ENCODE measurements at places on chromosomes 3 and 15. TPM values are rescaled to one million over a fixed set of nuclear protein-coding genes. Genes with fewer than 3 reads are reported as not detected.

The LSMEM2 gene
- not detected for total RNA-seq

The TRPC1 gene
- total RNA-seq = 12.0 TPM

The SAMD7 gene
- total RNA-seq = not detected

The MAPK6 gene
- 87.1 TPM for total RNA-seq

The DNAH12 gene
- not detected for total RNA-seq

The CCK gene
- total RNA-seq = not detected

The LDHAL6B gene
- not detected for total RNA-seq

The GABRR3 gene
- total RNA-seq = not detected

The TMC3 gene
- total RNA-seq = not detected

The LTK gene
- 0.57 TPM for total RNA-seq

The NR1I2 gene
- not detected for total RNA-seq

The ECE2 gene
- total RNA-seq = not detected

The CCDC54 gene
- not detected for total RNA-seq

The FANCI gene
- 9.8 TPM for total RNA-seq

The PLA1A gene
- total RNA-seq = 0.39 TPM

The GOLGA8J gene
- total RNA-seq = not detected

The RAB6B gene
- 1.3 TPM for total RNA-seq

The GPR27 gene
- total RNA-seq = 4.0 TPM

The DLL4 gene
- total RNA-seq = 5.3 TPM
